ENCODE measurements at places on chromosomes 2 and 18. TPM values are rescaled to one million over a fixed set of nuclear protein-coding genes. Genes with fewer than 3 reads are reported as not detected.
A peak's percentile ranks its signal among the peaks of the same experiment; 100 is the strongest.

DNA sequence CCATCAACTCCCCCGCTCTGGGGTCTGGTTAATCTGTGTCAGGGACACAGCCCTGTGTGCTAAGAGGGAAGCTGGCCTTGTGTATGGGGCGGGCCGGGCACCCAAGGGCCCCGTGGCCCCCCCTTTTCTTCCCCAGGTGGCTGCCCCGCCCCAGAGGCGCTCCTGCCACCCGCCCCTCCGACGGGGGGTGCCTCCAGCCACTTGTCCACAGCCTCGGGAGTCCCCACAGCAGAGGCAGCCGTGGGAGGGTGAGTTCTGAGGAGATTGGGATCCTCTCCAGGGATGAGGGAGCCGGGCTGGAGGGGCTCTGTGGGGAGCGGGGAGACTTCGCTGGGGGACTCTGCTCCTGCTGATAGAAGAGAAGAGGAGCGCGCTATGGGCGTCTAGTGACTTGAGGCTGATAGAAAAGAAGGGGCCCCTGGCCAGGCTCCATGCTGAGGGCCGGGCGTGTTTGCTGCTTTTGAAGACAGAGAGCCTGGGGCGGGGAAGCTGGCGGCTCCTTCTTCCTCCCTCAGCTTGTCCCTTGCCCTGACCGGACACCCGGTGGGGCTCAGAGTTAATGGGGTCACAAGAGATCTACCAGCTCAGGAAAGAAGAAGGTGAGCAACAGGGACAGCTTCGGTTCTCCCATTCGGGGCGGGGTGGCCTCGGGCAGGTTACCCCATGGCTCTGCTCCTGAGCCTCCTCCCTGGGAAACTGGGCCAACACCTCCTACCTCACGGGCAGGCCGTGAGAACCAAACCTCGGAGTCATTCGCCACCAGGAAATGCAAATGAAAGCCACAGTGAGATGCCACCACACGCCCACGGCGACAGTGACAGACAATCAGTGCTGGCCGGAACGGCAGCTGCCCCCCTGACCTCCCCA lies 89.4 kb upstream of the TAF1B start:
- no peaks in the 10 kb centered on the region for H3K36me3 ChIP-seq
- no peak overlapping the region for H3K27ac ChIP-seq
- no peak overlapping the region for H3K4me3 ChIP-seq
- H3K27me3 ChIP-seq = peaks cover 11% of the 10 kb centered on the region
- DNase-seq = no peak

- H3K27me3 ChIP-seq = no peaks in the 10 kb centered on the region
- DNase-seq = no peak
- no peak overlapping the region for H3K4me3 ChIP-seq
- H3K4me1 ChIP-seq = no peaks in the 10 kb centered on the region
- no peaks in the 10 kb centered on the region for H3K36me3 ChIP-seq
These were observed 167.4 kb upstream of the RAB6C start for GRCh38 chr2:129812071-129812470.

Gene RTKN
- 11.1 TPM for total RNA-seq

Gene LDLRAD4
- not detected for total RNA-seq

Gene ZAP70
- not detected for total RNA-seq

GRCh38 chr18:62258093-62258492 lies 67.0 kb upstream of the TNFRSF11A start:
- H3K27me3 ChIP-seq = no peaks in the 10 kb centered on the region
- no peak overlapping the region for H3K27ac ChIP-seq

Gene MZT2B
- 24.9 TPM for total RNA-seq

GRCh38 chr2:236180831-236181453 lies 12.8 kb upstream of the GBX2 start:
- peak; percentile 65 for DNase-seq
- H3K4me1 ChIP-seq = peaks cover 6% of the 10 kb centered on the region
- no peaks in the 10 kb centered on the region for H3K36me3 ChIP-seq
- peaks cover 8% of the 10 kb centered on the region for H3K27me3 ChIP-seq
- no peak overlapping the region for H3K27ac ChIP-seq
- H3K4me3 ChIP-seq = no peak overlapping the region

Gene CCL20
- total RNA-seq = not detected

DNA sequence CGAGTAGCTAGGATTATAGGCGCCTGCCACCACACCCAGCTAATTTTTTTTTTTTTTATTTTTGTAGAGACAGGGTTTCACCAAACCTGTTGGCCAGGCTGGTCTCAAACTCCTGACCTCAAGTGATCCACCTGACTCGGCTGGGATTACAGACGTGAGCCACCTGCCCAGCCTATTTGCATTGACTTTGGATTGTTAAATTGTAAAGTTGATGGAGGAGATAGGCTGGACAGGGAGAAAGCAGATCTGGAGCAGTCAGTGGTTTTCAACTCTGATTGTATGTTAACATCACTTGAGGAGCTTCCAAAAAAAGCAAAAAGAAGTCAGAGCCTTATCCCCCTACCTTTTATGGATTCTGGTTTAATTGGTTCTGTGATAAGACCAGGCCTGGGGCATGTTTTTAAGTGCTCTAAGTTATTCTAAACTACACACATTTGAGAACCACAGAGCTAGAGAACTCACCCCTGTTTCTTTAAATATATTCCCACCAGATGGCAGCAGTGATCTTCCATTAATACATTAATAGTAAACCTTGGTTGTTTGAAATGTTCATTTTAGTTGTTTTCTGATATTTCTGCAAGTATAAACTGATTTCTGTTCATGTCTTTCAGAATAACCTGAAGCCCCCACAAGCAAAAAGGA lies 7.5 kb downstream of the C2orf49 start:
- H3K27me3 ChIP-seq = no peaks in the 10 kb centered on the region
- H3K27ac ChIP-seq = no peak overlapping the region
- H3K4me3 ChIP-seq = no peak overlapping the region
- H3K4me1 ChIP-seq = no peaks in the 10 kb centered on the region
- peaks cover 36% of the 10 kb centered on the region for H3K36me3 ChIP-seq

GRCh38 chr2:176648700-176649297 lies 379.6 kb downstream of the MTX2 start:
- peaks cover 4% of the 10 kb centered on the region for H3K27me3 ChIP-seq
- H3K27ac ChIP-seq = no peak overlapping the region

Gene AP1S3
- total RNA-seq = 5.8 TPM

Gene COLEC11
- total RNA-seq = 0.28 TPM

- H3K27me3 ChIP-seq = no peaks in the 10 kb centered on the region
- DNase-seq = no peak
- H3K27ac ChIP-seq = no peak overlapping the region
- no peaks in the 10 kb centered on the region for H3K4me1 ChIP-seq
These were observed 448.6 kb downstream of the BCL11A start for GRCh38 chr2:60104514-60105505.

All from IMR-90 (cell line).